ENCODE measurements at places on chromosomes 13 and 19. TPM values are rescaled to one million over a fixed set of nuclear protein-coding genes. Genes with fewer than 3 reads are reported as not detected.

HRC gene
- not detected for total RNA-seq

AMER2 gene
- total RNA-seq = not detected

SIGLEC14 gene
- total RNA-seq = not detected

NLRP5 gene
- total RNA-seq = not detected

CPAMD8 gene
- total RNA-seq = 0.51 TPM

MAP4K1 gene
- 0.17 TPM for total RNA-seq

All from fibroblast of lung (primary cell).